ENCODE measurements at places on chromosomes 12 and 14. TPM values are rescaled to one million over a fixed set of nuclear protein-coding genes. Genes with fewer than 3 reads are reported as not detected.

STRAP gene
- 262 TPM for total RNA-seq

IL31 gene
- not detected for total RNA-seq

GRCh38 chr12:123879691-123880090, 92.9 kb downstream of the CCDC92 start:
- no peaks in the 10 kb centered on the region for H3K27me3 ChIP-seq
- H3K36me3 ChIP-seq: no peaks in the 10 kb centered on the region
- H3K4me1 ChIP-seq: no peaks in the 10 kb centered on the region

NOVA1 gene
- not detected for total RNA-seq

ARG2 gene
- total RNA-seq: 22.8 TPM

DNA sequence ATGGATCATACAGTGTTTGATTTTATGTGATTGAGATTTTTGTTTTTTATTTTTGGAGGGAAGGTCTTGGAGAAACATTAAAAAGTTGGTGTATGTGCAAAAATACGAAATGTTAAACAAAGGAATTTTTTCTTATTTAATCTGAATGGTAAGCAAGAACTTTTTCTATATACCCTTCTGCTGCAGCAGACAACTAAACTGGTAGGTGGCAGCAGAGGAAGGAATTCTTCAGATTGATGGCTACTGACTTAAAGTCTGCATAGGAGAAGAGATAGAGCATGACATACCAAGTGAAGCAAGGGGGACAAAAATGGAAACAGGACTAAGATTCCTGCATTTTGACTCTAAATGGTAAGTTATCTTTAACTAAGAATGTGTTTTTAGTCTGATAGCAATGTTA, 42.0 kb upstream of the A2ML1 start:
- no peak overlapping the region for H3K27ac ChIP-seq
- H3K4me3 ChIP-seq: no peak overlapping the region
- DNase-seq: peak; percentile 57
- no peaks in the 10 kb centered on the region for H3K27me3 ChIP-seq

DNA sequence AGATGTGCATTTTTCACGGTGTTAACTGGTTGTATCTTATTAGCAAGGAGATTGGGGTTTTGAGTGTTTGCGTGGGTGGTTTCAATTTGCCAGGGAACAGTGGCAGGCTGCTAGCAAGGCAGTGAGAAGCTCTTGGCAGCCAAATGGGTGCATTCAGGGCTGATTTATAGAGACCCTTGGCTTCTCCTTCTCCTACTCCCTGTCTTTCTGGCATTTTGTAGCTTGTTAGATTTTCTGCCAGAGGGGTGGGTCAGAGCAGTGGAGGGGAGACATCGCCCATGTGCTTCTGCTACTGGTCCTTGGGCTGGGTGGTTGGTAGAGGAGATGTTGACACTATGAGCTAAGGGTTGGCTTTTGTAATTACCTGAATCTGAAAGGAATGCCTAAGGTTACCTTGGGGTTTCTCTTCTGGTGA, 9.6 kb downstream of the CALM1 start:
- H3K27ac ChIP-seq: no peak overlapping the region
- no peak overlapping the region for H3K4me3 ChIP-seq
- H3K27me3 ChIP-seq: no peaks in the 10 kb centered on the region
- H3K36me3 ChIP-seq: peaks cover 5% of the 10 kb centered on the region

GRCh38 chr12:2248901-2249381, 196.2 kb downstream of the CACNA1C start:
- no peak for DNase-seq
- no peaks in the 10 kb centered on the region for H3K4me1 ChIP-seq
- H3K27me3 ChIP-seq: no peaks in the 10 kb centered on the region
- H3K27ac ChIP-seq: no peak overlapping the region
- H3K4me3 ChIP-seq: no peak overlapping the region

BBOF1 gene
- total RNA-seq: 0.91 TPM

- H3K36me3 ChIP-seq: no peaks in the 10 kb centered on the region
- H3K27ac ChIP-seq: no peak overlapping the region
- DNase-seq: no peak
- H3K27me3 ChIP-seq: no peaks in the 10 kb centered on the region
- no peak overlapping the region for H3K4me3 ChIP-seq
These were observed 67.2 kb upstream of the HMGA2 start for GRCh38 chr12:65756956-65757511.

- H3K27ac ChIP-seq: peak overlapping the region; percentile 90
- peaks cover 8% of the 10 kb centered on the region for H3K4me1 ChIP-seq
- no peaks in the 10 kb centered on the region for H3K36me3 ChIP-seq
These were observed 545 bp downstream of the LIMA1 start for GRCh38 chr12:50282721-50283228.

LRR1 gene
- 34.8 TPM for total RNA-seq

TPPP2 gene
- total RNA-seq: not detected

DNA sequence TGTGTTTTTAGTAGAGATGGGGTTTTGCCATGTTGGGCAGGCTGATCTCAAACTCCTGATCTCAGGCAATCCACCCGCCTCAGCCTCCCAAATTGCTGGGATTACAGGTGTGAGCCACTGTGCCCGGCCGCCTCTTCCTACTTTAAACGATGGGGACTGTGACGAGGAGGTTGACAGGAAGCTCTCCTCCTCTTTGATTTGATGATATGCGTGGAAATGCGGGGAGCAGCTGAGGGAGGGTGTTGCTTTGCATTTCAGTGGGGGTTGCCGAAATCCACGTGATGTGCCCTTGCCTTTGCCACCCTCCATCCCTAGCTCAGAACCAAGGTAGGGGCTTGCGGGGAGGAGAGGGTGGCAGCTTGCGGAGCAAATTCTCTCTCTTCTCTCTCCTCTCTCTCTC, 189.6 kb downstream of the AACS start:
- H3K4me3 ChIP-seq: no peak overlapping the region
- no peaks in the 10 kb centered on the region for H3K27me3 ChIP-seq
- no peaks in the 10 kb centered on the region for H3K36me3 ChIP-seq
- H3K4me1 ChIP-seq: no peaks in the 10 kb centered on the region
- no peak overlapping the region for H3K27ac ChIP-seq

- H3K4me1 ChIP-seq: no peaks in the 10 kb centered on the region
- H3K27me3 ChIP-seq: no peaks in the 10 kb centered on the region
- H3K36me3 ChIP-seq: no peaks in the 10 kb centered on the region
- H3K4me3 ChIP-seq: no peak overlapping the region
- DNase-seq: no peak
These were observed 91.5 kb upstream of the NCOR2 start for GRCh38 chr12:124658806-124659402.

DNA sequence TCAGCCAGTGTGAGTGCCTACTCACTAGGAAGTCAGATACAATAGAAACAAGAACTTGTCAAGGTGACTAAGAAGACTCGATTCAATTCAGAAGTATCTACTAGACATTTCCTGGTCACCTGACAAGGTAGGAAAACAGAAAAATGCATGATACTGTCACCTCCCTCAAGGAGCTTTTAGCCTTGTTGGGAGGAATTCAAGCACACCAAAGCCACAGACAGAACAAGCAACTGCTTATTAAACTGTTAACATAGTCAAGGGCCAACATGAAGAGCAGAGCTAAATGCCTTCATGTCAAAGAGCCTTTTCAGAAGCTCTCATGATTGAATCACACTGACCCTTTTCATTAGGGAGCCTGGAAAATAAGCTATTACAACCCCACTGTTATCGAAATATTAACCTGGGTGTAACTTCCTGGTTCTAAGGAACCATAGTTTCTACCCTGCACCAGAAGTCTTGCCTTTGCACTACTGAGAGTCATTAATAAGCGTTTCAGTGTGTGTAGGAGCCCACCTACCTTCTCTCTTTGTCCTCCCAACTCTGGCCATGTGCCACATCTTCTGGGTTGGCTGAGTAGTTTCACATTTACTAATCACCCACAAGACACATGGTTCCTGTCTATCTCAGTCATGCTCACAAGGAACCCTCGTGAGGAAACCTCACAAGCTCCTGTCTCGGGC, 31.0 kb upstream of the LGALS3 start:
- no peak overlapping the region for H3K4me3 ChIP-seq
- DNase-seq: no peak
- no peaks in the 10 kb centered on the region for H3K27me3 ChIP-seq
- H3K27ac ChIP-seq: no peak overlapping the region
- H3K36me3 ChIP-seq: no peaks in the 10 kb centered on the region
- peaks cover 21% of the 10 kb centered on the region for H3K4me1 ChIP-seq

Data from Caco-2 (cell line).